ENCODE measurements at places on chromosomes 1 and 21. TPM values are rescaled to one million over a fixed set of nuclear protein-coding genes. Genes with fewer than 3 reads are reported as not detected.

The ARHGAP30 gene
- total RNA-seq = 171 TPM

The GUCA2A gene
- not detected for total RNA-seq

The SYPL2 gene
- not detected for total RNA-seq

The SPATC1L gene
- 6.7 TPM for total RNA-seq

The PER3 gene
- 2.9 TPM for total RNA-seq

All from activated CD4-positive, alpha-beta memory T cell treated with anti-CD3 and anti-CD28 coated beads for 36 hours (primary cell).